Activated CD8-positive, alpha-beta T cell treated with anti-CD3 and anti-CD28 coated beads for 36 hours (primary cell): ENCODE measurements at places on chromosomes 13 and 19. TPM values are rescaled to one million over a fixed set of nuclear protein-coding genes. Genes with fewer than 3 reads are reported as not detected.

PBX4 gene
- 13.8 TPM for total RNA-seq

SLC5A5 gene
- 0.99 TPM for total RNA-seq

ZNF567 gene
- total RNA-seq, result 6.4 TPM

GSX1 gene
- total RNA-seq, result not detected

C19orf67 gene
- not detected for total RNA-seq

GAMT gene
- 29.5 TPM for total RNA-seq
